ENCODE measurements at places on chromosomes 12 and 14.
A peak's percentile ranks its signal among the peaks of the same experiment; 100 is the strongest.

GRCh38 chr12:71780237-71780822 is 25.7 kb downstream of the RAB21 start:
- no peak for DNase-seq

DNA sequence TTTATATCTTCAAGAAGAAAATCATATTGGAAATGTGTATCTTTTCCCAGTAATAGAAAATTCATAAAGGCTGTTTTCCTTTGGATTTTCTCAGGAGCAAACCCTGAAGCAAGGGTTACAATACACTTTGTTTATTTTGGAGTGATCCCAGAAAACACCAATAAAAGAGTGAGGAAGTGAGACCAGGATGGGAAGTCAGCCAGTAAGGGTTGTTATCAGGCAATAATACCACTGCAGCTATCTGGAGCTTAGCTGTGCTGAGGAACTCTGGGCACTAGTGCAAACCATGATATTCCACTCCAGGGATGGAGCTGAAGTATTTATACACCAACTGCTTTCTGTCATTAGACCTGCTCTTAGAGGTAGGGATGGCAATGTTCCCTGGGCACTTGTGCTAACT is 1002.3 kb downstream of the FLRT2 start:
- DNase-seq, result no peak

DNA sequence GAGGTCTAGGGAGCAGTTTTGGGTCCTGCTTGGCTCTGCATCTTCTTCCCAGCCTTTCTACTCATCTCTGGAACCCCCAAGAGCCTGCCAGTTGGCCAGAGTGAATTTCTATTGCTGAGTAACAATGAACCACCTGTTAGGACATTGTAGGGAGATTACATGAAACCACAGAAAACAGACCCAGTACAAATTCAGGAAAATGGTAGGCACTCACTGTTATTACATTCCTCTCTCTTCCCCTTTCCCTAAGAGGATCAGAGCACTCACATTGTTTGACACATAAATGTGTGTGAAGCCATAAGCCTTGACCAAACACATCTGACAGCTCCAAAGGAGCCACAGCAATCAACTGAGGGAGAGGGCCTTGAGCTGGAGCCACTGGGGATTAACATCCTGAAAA is 216.1 kb downstream of the TMEM132D start:
- no peak for DNase-seq

DNA sequence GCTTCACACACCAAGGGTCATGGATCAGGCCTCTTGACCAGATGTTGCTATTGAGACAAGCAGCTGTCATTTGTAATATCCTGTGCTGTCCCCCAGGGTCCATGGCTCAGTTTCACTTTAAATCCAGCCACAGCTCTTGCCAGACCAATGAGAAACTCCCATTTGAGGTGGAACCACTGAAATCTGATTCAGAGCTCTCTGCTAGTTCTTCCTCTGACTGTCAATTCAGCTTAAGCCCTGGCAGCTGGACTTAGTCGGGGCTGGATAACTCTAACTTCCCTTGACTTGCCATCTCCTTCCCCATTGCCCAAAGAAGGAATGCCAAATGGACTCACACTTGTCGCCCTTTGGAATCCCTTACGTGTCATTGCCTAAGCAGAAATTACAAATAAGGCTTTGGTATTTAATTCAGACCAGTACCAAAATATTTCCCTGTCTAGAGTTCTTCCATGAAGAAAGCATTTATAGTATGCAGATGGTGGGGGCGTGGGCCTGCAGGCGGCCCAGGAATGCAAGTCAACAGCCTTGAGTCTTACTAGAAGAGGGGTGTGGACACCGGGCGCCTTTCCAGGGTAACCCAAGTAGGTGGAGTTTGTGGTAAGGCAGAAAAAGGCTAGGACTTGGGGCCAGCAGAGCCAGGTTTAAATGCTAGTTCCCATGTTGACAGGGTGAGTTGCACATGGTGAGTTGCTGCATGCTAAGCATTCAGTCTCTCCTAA is 96.9 kb upstream of the TMPO start:
- DNase-seq, result no peak

- DNase-seq, result peak; percentile 7
These were observed 173.8 kb upstream of the MIS18BP1 start for GRCh38 chr14:45426685-45427282.
